Activated CD8-positive, alpha-beta memory T cell treated with anti-CD3 and anti-CD28 coated beads, Interleukin-2, amount 10 ng/mL, durations not matched to agents 7 days and 5 days (primary cell): ENCODE measurements at places on chromosomes 16 and 17. TPM values are rescaled to one million over a fixed set of nuclear protein-coding genes. Genes with fewer than 3 reads are reported as not detected.

GRCh38 chr17:916315-916714 is 63.3 kb downstream of the NXN start:
- no peak for DNase-seq

- DNase-seq: no peak
Observed at GRCh38 chr17:37648555-37648954, 5.3 kb upstream of the DDX52 start.

GRCh38 chr17:63950940-63951907 is 19.1 kb upstream of the CD79B start:
- DNase-seq: peak; percentile 65

- DNase-seq: no peak
Observed at GRCh38 chr17:17518951-17519350, 22.8 kb upstream of the RASD1 start.

DNA sequence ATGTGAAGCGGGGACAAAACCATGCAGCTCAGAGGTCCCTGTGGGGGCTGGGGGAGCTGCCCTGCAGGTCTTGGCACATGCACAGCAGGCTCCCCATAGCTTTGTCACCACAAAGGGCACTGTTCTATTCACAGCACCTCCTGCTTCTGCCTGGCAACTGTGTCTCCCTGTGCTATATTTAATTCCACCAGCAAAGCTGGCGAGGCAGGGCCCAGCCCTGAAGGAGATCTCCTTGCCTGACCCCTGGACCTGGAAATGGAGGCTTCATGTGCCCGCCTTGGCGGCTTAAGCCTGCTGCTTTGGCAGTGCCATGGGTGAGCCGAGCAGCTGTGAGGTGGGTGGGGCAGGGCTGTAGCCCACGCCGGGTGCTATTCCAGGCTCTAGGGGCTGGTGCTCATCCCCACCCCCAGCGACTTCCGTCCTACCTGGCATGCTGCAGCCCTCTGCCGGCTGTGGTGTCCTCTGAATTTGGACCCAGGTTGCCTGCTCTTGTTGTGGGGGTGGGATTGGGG is 6.8 kb downstream of the LDHD start:
- DNase-seq: no peak

DNA sequence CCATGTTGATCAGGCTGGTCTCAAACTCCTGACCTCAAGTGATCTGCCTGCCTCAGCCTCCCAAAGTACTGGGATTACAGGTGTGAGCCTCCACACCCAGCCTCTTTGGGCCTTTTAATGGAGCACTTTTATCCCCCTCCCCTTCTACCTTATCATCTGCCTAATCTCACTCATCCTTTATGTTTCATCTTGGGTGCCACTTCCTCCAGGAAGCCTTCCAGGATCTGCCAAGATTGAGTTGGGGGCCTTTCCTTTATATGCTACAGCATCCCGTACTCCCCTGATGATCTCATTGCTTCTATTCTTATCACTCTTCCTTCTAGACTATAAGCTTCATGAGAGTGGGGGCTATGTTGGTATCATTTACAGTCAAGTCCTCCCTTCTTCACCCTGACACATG is 192.8 kb upstream of the WSCD1 start:
- no peak for DNase-seq

DNA sequence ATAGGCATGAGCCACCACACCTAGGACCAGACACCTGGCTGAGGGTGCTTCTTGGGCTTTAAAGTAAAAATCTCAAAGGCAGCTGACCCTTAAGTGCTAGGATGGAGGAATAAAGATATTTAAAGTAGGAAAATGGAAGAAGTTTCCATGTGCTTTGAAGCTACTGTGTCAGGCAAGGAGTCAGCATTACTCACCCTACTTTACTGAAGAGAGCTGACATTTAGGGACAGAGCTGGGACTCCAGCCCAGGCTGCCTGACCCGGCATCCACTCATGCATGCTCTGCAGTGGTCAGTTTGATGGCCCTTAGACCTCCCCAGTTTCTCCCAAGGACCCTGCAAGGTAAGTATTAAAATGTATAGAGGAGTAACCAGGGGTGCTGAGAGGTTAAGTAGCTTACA is 124.7 kb upstream of the PLCG2 start:
- no peak for DNase-seq

GRCh38 chr17:49776551-49777300 is 11.8 kb upstream of the KAT7 start:
- no peak for DNase-seq

DNA sequence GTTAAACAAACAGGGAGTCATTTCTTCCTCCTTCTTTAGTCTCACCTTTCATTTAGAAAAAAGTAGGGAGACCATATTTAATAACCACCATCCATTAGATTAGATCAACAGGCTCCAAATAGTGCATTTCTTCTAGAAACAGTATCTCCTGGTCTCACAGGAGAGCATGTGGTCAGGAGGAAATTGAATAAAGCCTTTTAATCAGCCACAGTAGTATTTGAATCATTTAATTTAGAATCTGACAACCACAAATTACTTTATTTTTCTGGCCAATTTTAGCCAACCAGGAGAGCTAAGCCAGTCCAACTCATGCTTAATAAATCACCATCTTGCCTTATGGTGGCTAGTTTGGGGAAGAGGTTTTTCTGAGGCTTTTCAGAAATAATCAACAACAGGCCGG is 26.3 kb upstream of the ZFP90 start:
- DNase-seq: no peak

GRCh38 chr17:4444782-4445473 is 11.2 kb downstream of the SPNS3 start:
- DNase-seq: no peak

DNA sequence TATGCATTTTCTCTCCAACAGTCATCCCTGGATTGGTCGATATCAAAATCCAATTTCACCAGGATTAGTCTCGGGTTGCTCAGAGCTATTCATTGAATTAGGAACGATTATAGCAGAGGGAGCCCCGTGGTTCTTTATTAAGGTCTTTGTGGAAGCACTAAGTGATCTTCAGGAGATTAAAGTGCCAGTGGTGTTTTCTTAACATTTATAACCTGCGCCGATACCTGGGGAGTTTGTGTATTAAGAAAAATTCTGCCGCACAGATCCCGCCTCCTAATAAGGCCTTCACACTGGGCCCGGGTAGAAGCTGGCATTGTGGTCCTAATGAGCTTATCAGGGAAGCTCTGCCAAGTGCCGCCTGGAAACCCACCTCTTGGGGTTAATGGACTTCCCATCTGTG is 238.7 kb downstream of the RBFOX1 start:
- no peak for DNase-seq

GRCh38 chr16:68346892-68347480 is 36.2 kb downstream of the PRMT7 start:
- DNase-seq: no peak

- no peak for DNase-seq
Observed at GRCh38 chr16:48619547-48619946, 9.6 kb upstream of the N4BP1 start.

- DNase-seq: no peak
Observed at GRCh38 chr16:1991588-1991947, 1.8 kb downstream of the SYNGR3 start.

DNA sequence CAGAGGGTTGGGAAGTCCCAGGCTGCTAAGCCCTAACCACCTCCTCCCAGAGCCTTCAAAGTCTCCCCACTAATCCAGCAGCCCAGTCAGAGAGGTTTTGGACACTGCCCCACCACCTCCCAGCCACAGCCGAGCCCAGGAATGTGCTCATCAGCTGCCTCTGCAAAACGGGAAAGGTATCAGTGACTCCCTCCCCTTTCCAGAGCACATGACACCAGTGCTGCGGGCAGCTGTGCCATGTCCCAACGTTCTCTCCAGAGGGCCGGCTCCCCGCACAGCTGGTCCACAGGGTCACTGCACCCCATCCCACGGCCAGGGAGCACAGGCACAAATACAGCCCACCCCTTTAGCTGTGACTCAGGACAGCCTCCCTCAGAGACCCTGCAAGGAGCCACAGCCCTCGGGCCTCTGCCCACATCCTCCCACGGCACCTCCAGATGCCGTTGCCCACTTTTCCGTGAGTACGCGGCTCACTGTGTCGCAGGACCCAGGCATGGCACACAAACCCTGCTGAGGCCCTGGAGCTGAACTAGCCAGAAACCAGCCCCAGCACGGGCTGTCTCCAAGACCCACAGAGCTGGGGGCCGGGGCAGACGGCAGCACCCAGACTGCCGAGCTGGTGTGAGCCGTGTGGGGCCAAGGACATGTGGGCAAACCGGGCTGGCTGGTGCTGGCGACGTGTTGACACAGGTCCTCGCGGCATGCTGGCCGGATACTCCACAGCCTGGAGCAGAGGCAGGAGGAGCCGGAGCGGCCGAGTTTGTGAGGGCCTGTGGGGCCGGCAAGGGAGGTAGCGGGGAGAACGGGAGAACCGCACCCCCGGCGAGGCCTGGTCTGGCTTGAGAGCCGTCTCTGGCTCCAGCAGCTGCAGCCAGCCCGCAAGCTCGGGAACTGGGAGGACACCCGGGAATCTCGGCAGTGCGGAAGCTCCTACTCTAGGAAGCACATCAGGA is 6.3 kb upstream of the PPP1R27 start:
- DNase-seq: no peak

DNA sequence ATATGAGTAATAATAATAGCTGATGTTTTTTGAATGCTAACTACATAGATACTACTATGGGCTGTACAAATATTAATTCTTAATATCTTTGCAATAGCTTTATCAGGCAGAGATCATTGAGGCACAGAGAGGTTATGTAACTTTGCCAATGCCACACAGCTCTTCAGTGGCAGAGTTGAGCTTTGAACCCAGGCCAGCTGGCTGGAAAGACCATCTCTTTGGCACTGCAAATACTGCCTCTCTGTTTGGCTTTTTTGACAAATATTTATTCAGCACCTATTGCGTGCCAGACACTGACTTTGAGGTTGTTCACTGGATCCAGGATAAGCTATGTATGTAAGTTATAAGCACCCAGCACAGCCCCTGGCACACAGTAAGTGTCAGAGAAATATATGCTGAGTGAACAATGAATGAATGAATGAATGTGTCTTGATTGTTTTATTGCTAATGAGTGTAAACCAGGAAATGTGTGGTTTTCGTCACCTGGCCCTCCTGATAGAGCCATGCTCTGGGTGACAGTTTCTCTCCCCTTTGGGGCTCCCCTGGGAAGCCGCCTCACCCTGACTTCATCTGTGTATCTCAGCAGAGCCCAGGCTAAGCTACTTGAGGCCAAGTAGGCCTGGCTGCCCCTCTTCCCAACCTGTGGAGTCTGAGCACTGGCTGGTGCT is 2.5 kb downstream of the AQP8 start:
- DNase-seq: no peak

ATAD5 gene
- 33.7 TPM for total RNA-seq

EVPLL gene
- not detected for total RNA-seq

ZNF750 gene
- not detected for total RNA-seq

ABCA9 gene
- total RNA-seq: not detected

GAS7 gene
- 0.53 TPM for total RNA-seq

CCL5 gene
- 1,249 TPM for total RNA-seq

CDRT15 gene
- not detected for total RNA-seq

ACSM2A gene
- total RNA-seq: not detected

RAD51C gene
- 65.0 TPM for total RNA-seq

FOXF1 gene
- not detected for total RNA-seq

TLE7 gene
- total RNA-seq: not detected

SOST gene
- total RNA-seq: not detected
